ENCODE measurements at places on chromosomes 6 and 20.

GRCh38 chr6:37877373-37878149 lies 58.0 kb downstream of the ZFAND3 start:
- no peak for DNase-seq

GRCh38 chr6:31730631-31731086 lies 1.6 kb upstream of the DDAH2 start:
- no peak for DNase-seq

DNA sequence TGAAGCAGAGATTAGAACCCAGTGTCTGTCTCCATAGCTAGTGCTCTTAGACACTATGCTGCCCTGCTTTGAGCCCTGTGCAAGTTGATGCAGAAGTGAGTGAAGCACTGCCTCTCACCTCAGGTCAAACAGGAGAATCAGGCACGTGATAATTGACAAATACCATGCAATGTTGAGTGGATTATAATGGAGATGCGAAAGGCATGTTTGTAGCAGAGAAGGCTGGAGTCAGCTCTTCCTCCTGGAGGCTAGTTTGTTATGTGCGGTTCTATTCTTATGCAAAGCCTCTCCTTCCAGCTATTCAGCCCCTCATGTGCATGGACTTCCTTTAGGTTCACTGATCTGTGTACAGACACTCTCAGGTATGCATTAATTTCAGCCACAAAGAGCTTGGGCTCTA lies 108.5 kb downstream of the MANEA start:
- DNase-seq = no peak

DNA sequence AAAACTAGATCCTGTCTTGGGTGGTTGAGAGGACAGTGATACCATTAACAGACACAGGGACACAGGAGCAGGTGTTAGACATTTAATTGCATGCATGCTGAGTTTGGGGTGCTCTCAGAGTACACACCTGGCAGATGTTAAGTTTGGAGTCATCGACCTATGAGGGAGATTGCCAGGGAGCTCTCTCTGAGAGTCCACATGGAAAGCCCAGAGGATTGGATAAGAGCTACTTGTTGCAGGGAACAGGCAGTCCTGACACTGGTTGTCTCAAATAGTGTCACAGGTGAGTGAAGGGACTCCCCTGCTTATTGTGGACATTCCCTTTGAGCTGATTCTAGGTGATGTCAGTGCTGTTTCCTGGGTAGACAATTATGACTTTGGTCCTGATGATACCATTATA lies 3.1 kb downstream of the ATRN start:
- no peak for DNase-seq

- no peak for DNase-seq
Measured at GRCh38 chr6:139126931-139127330, 7.9 kb upstream of the HECA start.

DNA sequence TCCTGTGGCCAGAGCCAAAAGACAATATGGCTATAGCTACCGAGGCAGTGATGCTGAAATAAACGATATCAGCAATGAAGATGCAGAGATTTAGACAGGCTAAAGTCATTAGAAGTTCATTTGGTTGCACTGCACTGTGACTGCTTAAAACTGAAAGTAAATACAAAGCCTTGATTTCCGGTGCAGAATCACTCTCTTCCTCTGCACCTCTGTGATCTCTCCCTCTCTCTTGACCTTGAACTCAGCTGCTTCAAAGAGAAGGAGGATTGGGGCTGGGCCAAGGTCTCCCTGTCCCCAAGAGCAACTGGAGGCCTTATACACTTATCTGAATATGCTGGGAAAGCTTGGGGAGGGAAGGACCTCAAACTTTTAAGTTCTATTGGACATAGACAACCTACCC lies 34.6 kb upstream of the SPACA1 start:
- no peak for DNase-seq

DNA sequence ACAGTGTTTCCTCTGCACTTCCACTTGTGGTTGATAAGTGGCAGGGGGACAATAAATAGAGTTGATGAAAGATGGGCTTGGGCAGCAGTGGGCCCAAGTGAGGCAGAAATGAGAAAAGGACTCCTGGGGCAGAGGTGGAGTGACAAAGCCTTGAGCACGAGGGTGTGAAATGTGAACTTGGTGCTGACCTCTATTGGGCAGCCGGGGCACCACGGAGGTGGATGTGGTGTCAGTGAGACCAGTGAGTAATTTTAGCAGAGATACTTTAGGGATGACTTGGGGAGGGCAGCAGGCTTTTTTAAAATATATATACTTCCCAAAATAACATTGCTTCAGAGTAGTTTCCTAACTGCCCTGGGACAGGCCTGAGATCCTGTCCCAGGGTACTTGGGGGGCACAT lies 30.6 kb upstream of the MYLK2 start:
- DNase-seq = no peak
